ENCODE measurements at places on chromosomes 13 and 19.

GRCh38 chr19:38657633-38658222 is 10.3 kb downstream of the ACTN4 start:
- DNase-seq: no peak

DNA sequence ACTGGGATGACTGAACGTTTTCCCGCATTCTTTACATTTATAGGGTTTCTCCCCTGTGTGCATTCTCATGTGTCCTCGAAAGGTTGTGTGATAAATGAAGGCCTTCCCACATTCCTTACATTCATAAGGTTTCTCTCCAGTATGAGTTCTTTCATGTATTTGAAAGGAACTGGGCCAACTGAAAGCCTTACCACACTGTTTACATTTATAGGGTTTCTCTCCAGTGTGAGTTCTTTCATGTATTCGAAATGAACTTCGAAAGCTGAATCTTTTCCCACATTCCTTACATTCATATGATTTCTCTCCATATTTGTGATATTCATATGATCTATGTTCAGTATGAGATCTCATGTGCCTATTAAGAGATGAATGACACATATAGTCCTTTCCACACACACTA is 19.4 kb downstream of the ZNF709 start:
- DNase-seq: no peak

DNA sequence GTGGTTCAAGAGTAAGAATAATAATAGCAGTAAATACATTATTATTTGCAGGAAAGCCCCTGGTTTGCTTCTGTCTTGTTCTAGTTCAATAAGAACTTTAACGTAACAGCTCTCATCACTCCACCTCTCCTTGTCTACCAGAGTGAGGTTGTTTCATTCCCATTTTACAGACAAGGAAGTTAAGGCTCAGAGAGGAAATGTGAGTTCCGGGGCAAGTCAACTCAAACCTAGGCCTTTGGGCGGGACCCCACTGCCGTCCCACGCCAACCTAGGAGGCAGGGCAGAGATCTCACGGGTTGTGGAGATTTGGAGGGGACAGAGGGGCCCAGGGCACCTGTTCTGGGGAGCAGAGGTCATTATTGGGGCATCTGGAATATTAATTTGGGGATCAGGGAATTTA is 1.5 kb downstream of the MAP4K1 start:
- DNase-seq: no peak

DNA sequence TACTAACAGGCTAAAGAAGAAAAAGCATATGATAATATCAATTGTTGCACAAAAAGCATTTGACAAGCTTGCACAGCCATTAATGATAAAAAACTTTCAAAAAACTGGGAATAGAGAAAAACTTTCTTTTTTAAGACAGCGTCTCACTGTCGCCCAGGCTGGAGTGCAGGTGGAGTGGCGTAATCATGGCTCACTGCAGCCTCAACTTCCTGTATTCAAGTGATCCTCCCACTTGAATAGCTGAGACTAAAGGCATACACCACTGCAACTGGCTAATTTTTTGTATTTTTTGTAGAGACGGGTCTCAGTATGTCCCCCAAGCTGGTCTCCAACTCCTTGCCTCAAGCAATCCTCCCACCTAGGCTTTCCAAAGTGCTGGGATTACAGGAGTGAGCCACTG is 382.8 kb downstream of the TSHZ3 start:
- DNase-seq: no peak

DNA sequence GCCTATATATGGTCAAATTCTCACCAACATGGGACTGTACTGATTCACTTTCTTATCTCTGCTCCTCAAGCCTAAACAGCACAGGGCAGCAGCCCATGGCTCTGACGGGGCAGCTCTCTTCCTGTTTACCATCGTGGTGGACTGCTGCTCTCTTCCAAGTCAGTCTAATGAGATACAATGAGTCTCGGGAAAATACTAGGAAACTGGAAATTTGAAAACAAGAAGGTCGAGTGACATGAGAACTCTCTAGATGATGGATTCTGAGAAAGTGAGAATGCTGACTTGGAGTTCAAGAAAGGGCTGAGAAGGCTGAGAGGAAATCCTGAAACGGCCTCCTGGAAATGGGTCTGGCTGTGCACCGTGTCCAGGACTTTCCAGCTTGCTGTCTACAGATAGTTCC is 122.8 kb upstream of the ARGLU1 start:
- DNase-seq: no peak

DNA sequence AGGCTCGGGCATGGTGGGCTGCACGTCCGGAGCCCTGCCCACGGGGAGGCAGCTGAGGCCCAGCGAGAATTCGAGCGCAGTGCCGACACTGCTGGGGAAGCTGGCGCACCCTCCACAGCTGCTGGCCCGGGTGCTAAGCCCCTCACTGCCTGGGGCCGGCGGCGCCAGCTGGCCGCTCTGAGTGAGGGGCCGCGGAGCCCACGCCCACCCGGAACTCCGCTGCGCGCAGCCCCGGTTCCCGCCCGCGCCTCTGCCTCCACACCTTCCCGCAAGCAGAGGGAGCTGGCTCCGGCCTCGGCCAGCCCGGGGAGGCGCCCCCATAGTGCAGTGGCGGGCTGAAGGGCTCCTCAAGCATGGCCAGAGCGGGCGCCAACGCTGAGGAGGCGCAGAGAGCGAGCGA is 2080.4 kb downstream of the PCDH9 start:
- DNase-seq: no peak

- no peak for DNase-seq
Observed at GRCh38 chr13:57704031-57704430, 72.5 kb downstream of the PCDH17 start.

GRCh38 chr19:2308114-2308556 is at the start of gene LINGO3:
LINGO3 (minus strand) TSS chr19:2308154; CDS start chr19:2291776, 16,378 bp downstream.
- no peak for DNase-seq

DNA sequence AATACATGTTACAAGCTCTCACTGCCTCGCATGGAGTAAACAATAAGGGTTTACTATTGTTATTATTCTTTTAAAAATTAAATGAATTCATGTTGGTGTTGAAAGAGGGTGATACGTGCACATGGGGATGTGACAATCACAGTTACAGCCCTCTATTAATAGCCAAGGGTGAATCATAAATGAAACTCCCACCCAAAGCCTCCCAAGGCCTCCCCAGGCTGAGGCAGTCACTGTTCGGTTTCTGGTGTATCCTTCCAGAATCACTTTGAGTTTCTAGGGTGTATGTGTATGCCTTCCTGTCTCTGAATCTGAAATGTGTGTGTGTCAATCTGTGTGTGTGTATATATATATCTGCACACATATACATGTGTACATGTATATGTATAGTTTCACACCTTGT is 73.4 kb downstream of the AKAP11 start:
- DNase-seq: no peak

GRCh38 chr19:20078581-20079031 is 806 bp downstream of the ZNF90 start:
- no peak for DNase-seq

- DNase-seq: peak; percentile 66
Observed at GRCh38 chr19:34364830-34365462, at the start of gene GPI. GPI (plus strand) TSS chr19:34365196; CDS start chr19:34365267, 71 bp downstream.

- DNase-seq: peak; percentile 71
Observed at GRCh38 chr19:55305491-55305890, 19.6 kb downstream of the TMEM150B start.

GRCh38 chr13:104953588-104953987 is 1581.9 kb downstream of the EFNB2 start:
- DNase-seq: no peak

- peak; percentile 48 for DNase-seq
Observed at GRCh38 chr13:26971990-26972887, 199.4 kb downstream of the USP12 start.

GRCh38 chr13:25084096-25084495 is 11.8 kb upstream of the PABPC3 start:
- no peak for DNase-seq

GRCh38 chr19:32630338-32630737 is 44.6 kb downstream of the ANKRD27 start:
- no peak for DNase-seq

GRCh38 chr19:18254546-18255503 is 19.4 kb downstream of the IQCN start:
- no peak for DNase-seq

DNA sequence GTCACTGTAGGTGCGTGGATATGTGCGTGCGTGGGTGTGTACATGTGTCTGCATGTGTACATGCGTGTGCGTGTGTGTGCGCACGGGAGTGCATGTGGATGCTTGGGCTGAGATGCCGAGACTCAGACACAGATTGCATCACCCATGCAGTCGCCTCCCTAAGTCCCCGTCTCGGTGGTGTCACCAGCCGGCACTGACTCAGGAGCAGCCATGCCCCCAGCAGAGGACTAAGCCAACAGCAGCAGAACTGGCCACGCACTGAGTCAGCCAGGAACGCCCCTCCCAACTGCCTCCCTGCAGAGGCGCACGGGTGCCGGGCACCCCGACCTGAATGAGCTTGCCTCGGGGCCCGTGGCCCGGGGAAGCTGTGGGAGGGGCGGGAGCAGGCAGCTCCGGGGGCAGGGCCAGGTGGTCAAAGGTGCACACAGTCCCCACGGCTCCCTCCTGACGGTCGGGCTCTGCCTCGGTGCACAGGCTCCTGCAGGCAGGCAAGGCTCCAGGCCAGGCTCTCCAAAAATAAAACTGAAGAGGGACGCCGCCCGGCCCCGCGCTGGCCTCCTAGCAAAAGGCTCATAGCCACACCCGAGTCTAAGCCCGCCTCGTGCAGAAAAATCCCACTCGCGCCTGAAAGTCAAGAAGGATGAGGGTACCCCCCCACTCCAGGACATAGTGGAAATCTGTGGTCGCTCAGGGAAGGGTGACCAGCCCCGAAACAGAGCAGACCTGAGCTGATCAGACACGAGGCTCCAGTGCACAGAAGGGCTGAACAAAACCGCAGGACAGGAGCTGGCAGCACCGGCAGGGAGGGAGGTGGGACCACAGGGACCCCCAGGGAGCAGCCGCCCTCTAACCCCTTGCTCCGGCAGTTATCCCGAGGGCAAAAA is 49.2 kb downstream of the GADD45B start:
- DNase-seq: no peak

- no peak for DNase-seq
Observed at GRCh38 chr13:60448907-60449510, 52.0 kb downstream of the TDRD3 start.

DNA sequence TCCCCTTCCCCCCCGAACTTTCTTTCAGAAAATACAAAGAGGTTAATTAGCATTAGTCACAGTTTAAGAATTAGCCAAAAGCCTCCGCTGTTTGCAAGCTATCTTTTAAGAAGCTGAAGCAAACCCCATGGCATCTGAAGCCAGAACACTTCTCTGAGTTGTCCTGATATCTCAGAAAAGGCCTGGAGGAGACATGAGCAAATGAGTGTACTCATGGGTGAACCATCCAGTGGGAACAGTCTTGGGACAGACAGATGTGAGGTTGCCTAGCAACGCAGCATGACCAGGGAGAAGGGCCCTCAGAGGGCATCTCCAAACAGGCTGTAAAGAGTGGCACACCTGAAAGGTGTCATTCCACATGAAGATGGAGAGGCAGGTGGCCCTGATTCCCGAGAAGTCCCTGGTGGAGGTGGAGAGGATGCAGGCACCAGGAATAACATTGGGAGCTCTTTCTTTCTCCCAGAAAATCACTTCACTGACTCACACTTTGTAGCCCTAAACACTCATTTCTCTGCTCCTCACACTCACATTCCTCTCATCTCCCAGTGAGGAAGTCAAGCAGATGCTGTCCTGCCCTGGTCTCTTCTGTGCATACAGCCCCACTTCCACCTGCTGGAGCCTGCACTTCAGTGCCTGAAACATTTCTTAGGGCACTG is 87.0 kb upstream of the TSHZ3 start:
- DNase-seq: no peak

GRCh38 chr13:74052402-74052928 is 81.7 kb downstream of the KLF12 start:
- no peak for DNase-seq

DNA sequence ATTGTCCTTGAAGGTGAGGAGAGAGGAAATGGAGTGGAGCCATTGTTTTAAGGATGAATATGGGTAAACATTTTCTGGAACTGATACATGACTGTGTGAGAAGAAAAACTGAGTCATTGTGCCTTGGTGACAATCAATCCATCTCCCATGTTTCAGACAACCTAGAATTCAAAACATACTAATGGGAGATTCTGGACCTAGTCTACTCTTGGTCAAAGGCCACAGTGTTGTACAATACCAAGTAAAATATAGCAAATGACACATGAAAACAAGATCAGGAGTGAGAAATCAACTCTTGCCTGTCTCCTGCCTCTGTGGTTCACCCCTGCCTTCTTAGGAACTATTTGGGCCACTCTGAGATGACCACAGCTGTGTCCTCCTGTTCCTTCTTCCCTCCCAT is 13.1 kb downstream of the CEBPA start:
- no peak for DNase-seq

DNA sequence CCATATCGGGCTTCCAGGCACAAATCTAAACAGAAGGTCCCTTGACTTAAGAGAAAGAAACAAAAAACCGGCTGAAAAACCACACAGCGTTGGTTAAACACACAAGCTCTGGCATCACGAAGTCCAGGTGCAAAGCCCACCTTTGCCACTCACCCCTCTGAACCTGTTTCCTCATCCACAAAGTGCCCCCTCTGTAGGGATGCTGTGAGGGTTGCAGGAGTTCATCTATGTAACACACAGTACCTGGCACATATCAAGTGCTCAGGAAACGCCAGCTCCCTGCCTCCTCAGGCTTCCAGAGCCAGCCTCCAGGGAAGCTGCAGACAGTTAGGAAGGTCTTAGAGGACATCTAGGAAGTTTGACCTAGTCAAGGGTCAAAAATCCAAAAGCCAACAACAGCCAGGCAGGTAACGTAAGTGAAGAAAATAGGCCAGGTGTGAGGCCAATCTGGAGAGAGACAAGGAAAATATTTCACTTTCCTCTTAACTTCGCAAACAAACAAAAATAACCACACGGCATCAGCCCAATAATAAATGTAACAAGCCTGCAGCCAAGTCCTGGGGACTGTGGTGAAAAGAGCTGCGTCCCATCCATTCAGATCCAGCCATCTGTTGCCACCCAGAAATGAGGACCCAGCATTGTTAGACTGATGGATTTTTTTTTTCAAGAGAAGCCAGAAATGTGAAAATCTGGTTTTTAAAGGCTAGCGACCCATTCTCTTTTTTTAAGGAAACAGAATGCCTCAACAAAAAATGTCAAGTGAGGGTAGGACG is 10.0 kb downstream of the KDELR1 start:
- DNase-seq: no peak
